Mesenchymal stem cell (in vitro differentiated cells and primary cell): ENCODE measurements at places on chromosomes 4 and X.

- H3K4me3 ChIP-seq = no peak overlapping the region
- peak overlapping the region; percentile 67 for H3K27ac ChIP-seq
These were observed 21.4 kb upstream of the AFAP1 start for GRCh38 chr4:7960790-7961655.

DNA sequence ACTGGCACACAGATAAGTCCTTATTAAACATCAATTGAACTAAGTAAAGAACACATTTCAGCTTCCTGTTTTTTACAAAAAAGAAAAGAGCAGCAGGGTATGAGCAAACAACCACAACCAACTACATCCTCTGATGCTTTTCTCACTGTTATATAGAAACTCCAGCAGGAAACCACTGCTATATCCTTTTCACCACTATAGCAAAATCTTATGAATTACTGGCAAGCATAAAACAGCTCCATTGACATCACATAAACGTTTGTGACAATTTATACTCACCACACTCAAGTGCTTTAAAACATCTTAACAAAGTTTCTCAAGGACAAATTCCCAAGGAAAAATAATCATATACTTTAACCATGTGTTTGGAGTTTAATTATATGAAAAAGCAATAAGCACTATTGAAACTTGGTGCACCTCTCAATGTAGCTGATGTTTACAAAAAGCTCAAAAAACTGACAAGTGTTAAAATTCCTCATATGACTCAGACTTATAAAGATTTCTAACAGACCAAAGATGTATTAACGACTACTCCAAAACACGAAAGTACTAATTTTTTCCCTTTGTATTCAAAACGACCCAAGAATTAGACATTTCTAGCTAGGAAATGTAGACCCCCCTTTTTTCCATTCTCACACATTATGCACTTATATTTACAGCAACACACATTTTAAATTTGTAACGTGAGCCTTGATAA is 12.9 kb downstream of the GPRIN3 start:
- DNase-seq = peak; percentile 33
- no peaks in the 10 kb centered on the region for H3K36me3 ChIP-seq
- H3K27me3 ChIP-seq = peaks cover 36% of the 10 kb centered on the region
- no peaks in the 10 kb centered on the region for H3K4me1 ChIP-seq

DNA sequence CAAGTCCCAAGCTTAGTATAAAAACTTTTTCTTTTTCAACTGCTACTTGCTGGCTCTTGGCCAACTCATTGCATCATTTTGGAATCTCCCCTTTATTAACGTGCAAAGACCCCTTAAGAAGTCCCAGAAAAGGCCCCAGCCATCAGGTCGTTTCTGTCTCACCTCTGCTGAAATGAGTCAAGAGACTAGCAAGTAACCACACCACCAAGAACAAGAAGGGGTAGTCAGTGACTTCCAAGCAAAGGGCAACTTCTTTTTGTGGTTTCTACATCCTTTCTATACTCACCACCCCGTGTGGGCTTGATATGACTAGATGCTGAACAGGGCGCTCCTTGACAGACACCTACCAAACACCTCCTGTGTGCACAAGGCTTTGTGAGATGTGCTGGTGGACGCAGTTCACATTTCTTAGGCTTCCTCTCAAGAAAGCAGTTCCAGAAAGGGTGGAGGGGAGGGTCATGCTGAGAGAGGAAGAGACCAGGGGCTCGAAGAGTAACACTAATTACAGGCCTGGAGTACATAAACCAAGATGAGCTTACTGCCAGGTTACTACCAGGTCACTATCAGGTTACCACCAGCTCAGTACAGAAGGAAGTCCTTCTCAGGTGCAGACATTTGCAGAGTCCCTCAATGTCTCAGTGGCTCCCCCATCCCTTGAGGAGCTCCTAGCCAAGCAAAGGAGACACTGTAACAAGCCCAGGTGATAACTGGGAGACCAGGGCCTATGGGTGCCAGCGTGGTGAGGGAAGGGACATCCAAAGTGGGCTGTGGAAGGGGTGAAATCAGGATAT is 19.3 kb downstream of the JAKMIP1 start:
- no peaks in the 10 kb centered on the region for H3K27me3 ChIP-seq
- no peaks in the 10 kb centered on the region for H3K36me3 ChIP-seq
- H3K27ac ChIP-seq = no peak overlapping the region
- no peak overlapping the region for H3K4me3 ChIP-seq
- no peak for DNase-seq

GRCh38 chr4:112266823-112267222 is 18.9 kb downstream of the TIFA start:
- no peaks in the 10 kb centered on the region for H3K27me3 ChIP-seq
- no peaks in the 10 kb centered on the region for H3K36me3 ChIP-seq
- no peaks in the 10 kb centered on the region for H3K4me1 ChIP-seq
- no peak overlapping the region for H3K27ac ChIP-seq

DNA sequence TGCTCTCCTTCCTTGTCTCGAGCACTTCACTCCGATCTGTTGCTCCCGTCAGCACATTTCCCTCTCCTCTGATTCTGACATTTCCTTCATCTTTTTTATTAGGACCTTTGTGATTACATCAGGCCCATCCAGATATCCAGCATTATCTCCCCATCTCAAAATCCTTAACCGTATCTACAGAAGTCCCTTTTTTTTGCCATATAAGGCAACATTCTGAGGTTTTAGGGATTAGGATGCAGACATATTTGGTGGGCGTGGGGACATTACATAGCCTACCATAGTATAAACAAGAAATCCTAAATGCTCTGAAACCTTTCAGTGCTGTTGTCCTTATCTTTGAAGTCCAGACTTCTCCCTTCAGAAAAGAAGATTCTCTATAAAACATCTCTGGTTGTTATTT is 505.0 kb upstream of the PITX2 start:
- H3K4me3 ChIP-seq = no peak overlapping the region
- H3K27me3 ChIP-seq = no peaks in the 10 kb centered on the region

- H3K27me3 ChIP-seq = no peaks in the 10 kb centered on the region
- no peaks in the 10 kb centered on the region for H3K36me3 ChIP-seq
- no peak overlapping the region for H3K27ac ChIP-seq
These were observed 4.3 kb upstream of the MXD4 start for GRCh38 chr4:2266181-2266580.

- no peaks in the 10 kb centered on the region for H3K36me3 ChIP-seq
- no peak overlapping the region for H3K27ac ChIP-seq
- no peaks in the 10 kb centered on the region for H3K27me3 ChIP-seq
These were observed 10.6 kb upstream of the RBPJ start for GRCh38 chr4:26310264-26310663.
